ENCODE measurements at places on chromosomes 11 and 22.

DNA sequence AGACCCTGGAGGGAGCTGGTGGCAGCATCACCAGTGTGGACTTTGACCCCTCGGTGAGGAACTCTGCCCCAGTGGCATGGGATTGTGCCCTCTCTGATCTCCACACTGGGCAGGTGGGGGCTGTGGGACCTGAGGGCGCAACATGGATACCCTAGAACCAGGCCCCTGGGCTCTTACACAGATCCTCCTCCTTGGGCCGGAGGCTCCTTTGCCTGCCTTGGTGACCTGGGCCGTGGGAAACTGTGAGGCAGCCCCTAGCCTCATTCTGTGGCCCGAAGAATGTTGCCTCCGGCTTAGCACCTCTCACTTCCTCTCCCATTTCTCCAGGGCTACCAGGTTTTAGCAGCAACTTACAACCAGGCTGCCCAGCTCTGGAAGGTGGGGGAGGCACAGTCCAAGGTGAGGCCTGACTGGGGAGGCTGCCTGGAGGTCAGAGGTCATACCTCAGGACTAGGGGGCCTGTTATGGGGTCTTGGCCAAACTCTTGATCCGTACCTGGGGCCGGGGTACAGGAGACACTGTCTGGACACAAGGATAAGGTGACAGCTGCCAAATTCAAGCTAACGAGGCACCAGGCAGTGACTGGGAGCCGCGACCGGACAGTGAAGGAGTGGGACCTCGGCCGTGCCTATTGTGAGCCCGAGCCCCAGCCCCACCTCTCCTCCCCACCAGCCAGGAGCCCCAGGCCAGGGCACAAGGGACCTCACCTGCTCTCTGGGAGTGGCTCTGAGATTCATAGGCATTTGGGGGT is 12.2 kb downstream of the ATG16L2 start:
- no peak for DNase-seq

GRCh38 chr11:27717801-27718229 is 17.6 kb upstream of the BDNF start:
- DNase-seq = no peak

DNA sequence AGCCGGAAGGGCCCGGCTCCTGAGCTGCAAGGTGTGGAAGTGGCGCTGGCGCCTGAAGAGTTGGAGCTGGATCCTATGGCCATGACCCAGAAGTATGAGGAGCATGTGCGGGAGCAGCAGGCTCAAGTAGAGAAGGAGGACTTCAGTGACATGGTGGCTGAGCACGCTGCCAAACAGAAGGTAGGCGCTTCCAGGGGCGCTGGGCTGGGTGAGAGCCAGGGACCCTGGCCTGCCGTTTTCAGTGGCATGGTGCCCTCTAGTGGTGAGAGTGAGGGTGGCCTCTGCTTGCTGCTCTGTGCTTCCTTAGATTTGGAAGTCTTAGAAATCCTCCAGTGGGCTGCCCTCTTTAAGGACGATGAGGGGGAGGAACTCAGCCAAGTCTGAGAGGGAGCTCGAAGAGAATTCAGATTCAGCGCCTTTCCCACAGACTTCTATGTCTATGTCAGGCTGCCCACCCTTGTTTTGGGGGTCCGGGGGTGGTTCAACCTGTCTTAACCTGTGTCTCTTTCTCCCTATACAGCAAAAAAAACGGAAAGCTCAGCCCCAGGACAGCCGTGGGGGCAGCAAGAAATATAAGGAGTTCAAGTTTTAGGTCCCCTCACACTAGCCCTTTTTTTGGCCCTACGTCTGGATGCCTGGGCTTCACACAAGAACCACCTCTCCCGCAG is 1.8 kb upstream of the PACS1 start:
- DNase-seq = peak; percentile 57

DNA sequence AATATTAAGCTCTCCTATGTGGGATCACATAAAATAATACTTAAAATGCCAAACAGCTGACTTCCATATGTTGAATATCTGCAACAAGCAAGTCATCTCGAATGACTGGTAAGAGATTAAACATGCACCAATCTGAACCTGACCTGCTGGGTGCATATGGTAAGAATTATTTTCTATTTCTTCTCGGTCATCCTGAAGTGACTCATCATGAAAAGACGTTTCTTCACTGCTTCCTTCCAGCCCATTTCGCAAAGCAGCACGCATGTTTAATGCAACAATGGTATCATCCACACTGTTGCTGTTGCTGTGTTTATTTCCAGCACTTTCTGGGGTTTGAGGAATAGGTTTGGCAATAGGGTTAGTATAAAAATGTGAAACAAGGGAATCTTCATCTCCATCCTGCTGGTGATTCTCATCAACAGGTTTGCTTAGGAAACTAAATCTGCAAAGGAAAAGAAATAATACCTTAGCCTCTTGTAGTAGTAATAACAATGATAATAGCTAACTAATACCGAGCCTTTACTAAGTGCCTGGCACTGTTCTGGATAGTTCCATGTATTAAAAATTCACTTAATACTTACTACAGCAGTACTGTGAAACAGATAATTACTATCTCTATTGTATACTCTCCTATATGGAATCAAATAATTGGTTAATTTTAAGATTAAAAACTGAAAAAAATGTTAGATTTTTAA is 52.0 kb upstream of the CHRNA10 start:
- DNase-seq = no peak

- no peak for DNase-seq
Observed at GRCh38 chr11:78192911-78193351, 4.2 kb downstream of the USP35 start.

- no peak for DNase-seq
Observed at GRCh38 chr22:18985780-18986179, 49.7 kb upstream of the PRODH start.
